ENCODE measurements at places on chromosomes 1 and 21.

DNA sequence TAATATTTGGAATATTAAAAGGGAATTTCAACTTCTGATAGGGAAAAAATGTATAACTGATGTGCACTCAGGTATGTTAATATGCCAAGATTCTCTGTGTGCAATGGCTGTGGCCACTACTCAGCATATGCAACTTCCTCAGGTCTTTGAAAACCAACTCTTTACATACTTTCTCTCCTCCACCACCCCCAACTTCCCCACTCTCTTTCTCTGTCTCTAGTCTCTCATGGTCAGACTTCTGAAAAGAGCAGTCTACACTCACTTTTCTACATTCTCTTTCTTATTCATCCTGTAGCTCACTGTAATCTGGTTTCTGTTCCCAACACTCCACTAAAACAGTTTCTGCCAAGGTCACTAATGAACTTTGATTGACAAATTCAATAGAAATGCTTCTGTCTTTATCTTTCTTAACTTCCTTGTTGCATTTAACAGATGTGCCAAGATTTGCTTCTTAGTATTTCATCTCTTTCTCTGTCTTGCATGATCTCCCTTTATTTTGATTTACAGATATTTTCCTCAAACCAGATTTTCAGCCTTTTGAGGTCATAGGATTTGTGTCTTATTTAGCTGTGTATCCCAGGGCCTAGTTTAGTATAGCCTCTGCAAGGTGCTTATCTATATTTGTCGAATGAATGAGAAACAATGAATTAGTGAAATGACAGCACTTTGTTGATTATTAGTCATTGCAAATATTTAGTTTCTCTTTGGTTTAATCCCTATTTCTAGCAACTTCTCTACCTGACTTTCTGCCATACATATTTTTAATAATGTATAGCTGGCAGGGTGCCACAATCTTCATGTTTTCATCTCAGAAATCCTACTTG, 168.9 kb downstream of the LMO4 start:
- H3K36me3 ChIP-seq = no peaks in the 10 kb centered on the region
- no peak for DNase-seq
- no peaks in the 10 kb centered on the region for H3K4me1 ChIP-seq
- no peak overlapping the region for H3K4me3 ChIP-seq
- H3K27me3 ChIP-seq = no peaks in the 10 kb centered on the region
- H3K27ac ChIP-seq = no peak overlapping the region

DNA sequence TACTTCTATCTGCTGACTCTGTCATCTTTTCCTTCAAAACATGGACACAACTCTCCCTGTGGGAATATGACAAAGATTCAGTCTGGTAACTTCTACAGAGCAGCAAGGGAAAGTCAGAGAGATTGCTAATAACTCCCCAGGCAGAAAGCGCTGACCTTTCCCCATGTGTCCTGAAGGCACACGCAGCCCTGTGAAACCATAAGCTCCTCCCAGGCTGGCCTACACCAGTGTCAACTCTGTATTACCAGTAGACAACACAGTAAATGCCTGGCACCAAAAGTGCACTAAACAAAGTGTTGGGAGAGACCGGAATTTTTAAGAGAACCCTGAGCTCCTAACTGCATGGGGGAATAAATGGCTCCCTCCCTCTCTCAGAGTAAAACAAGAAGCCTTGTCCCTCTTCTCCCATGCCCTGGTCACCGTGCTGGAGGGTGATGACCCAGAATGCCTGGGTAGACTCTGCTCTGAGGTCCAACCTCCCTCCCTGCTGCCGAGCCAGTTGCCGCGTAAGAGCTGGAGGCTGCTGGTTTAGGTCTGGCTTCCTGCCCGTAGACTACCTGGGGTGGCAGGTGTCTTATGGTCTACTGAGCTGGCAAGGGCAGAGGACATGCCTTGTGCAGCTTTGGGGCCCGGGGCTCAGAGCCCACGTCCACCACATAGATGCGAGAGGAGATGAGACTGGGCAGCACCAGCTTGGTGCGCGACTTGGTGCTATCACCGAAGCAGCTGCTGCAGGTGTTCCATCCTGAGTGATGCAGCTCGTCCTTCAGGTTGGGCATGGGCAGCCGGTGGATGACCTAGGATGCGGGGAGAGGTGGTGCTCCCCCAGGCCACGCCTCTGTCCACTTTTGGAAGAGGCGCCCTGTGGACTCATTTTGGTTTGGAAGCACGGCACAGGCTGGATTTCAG, 3.9 kb downstream of the SELENBP1 start:
- H3K27me3 ChIP-seq = no peaks in the 10 kb centered on the region
- H3K4me3 ChIP-seq = no peak overlapping the region
- DNase-seq = no peak

- DNase-seq = no peak
- H3K27ac ChIP-seq = no peak overlapping the region
- no peaks in the 10 kb centered on the region for H3K4me1 ChIP-seq
- H3K4me3 ChIP-seq = no peak overlapping the region
- H3K36me3 ChIP-seq = no peaks in the 10 kb centered on the region
- no peaks in the 10 kb centered on the region for H3K27me3 ChIP-seq
Observed at GRCh38 chr1:75600781-75601180, 10.1 kb downstream of the SLC44A5 start.

- no peaks in the 10 kb centered on the region for H3K27me3 ChIP-seq
- no peak overlapping the region for H3K4me3 ChIP-seq
- no peaks in the 10 kb centered on the region for H3K4me1 ChIP-seq
- no peak for DNase-seq
Observed at GRCh38 chr1:221910222-221910621, 168.3 kb upstream of the DUSP10 start.

DNA sequence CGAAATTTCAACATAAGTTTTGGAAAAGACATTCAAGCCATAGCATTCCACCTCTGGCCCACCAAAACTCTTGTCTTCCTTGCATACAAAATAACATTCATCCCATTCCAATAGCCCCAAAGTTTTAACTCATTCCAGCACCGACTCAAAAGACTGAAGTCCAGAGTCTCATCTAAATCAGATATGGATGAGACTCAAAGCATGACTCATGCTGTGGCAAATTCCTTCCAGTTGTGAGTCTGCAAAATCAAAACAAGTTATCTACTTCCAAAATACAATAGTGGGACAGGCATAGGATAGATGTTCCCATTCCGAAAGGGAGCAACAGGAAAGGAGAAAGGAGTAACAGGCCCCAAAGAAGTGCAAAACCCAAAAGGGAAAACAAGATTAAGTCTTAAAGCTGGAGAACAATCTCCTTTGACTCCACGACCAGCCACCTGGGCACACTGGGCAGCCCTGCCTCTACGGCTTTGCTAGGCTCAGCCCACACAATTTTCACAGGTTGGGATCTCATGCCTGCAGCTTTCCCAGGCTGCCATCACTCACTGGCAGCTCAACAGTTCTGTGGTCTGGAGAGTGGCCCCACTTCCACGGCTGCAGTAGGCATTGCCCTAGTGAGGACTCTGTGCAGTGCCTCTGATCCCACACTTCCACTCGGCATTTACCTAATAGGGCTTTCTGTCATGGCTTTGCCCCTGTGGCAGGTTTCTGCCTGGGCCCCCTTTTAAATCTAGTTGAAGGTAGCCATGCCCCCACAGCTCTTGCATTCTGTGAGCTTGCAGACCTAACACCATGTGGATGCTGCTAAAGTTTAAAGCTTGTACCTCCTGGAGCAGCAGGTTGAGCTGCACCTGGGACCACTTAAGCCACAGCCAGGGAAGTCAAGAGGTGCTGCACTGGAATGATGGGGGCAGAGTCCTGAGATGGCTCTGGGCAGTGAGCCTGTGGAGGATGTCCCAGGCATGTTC, 51.0 kb downstream of the RUNX3 start:
- H3K36me3 ChIP-seq = peaks cover under 1% of the 10 kb centered on the region
- no peak for DNase-seq
- no peak overlapping the region for H3K4me3 ChIP-seq
- peaks cover 17% of the 10 kb centered on the region for H3K4me1 ChIP-seq

- H3K36me3 ChIP-seq = peaks cover 12% of the 10 kb centered on the region
- H3K27ac ChIP-seq = no peak overlapping the region
- no peaks in the 10 kb centered on the region for H3K27me3 ChIP-seq
- no peak for DNase-seq
- no peak overlapping the region for H3K4me3 ChIP-seq
Observed at GRCh38 chr1:151693057-151693651, 23.4 kb downstream of the CELF3 start.

- H3K27me3 ChIP-seq = no peaks in the 10 kb centered on the region
- DNase-seq = no peak
- peaks cover 64% of the 10 kb centered on the region for H3K4me1 ChIP-seq
- H3K36me3 ChIP-seq = no peaks in the 10 kb centered on the region
Observed at GRCh38 chr1:31701091-31701736, 2.6 kb downstream of the COL16A1 start.

DNA sequence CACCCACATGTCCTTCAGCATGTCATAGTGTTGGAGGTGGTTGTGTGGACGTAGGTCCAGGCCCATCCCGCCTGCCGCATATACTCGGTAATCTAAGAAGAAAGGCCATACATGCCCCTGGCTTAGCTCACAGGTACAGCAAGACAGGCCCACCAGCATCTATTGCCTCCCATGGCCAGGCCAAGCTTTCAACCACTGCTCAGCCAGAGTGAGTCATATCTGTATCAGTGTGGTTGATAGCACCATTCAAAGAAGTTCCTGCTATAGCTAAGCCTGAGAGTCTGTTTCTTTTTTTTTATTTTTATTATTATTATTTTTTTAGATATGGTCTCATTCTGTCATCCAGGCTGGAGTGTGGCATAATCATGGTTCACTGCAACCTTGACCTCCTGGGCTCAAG, 17.0 kb downstream of the KLHDC8A start:
- no peak overlapping the region for H3K27ac ChIP-seq
- peaks cover 21% of the 10 kb centered on the region for H3K27me3 ChIP-seq
- no peaks in the 10 kb centered on the region for H3K36me3 ChIP-seq
- DNase-seq = no peak
- peaks cover 12% of the 10 kb centered on the region for H3K4me1 ChIP-seq
- peak overlapping the region; percentile 55 for H3K4me3 ChIP-seq

DNA sequence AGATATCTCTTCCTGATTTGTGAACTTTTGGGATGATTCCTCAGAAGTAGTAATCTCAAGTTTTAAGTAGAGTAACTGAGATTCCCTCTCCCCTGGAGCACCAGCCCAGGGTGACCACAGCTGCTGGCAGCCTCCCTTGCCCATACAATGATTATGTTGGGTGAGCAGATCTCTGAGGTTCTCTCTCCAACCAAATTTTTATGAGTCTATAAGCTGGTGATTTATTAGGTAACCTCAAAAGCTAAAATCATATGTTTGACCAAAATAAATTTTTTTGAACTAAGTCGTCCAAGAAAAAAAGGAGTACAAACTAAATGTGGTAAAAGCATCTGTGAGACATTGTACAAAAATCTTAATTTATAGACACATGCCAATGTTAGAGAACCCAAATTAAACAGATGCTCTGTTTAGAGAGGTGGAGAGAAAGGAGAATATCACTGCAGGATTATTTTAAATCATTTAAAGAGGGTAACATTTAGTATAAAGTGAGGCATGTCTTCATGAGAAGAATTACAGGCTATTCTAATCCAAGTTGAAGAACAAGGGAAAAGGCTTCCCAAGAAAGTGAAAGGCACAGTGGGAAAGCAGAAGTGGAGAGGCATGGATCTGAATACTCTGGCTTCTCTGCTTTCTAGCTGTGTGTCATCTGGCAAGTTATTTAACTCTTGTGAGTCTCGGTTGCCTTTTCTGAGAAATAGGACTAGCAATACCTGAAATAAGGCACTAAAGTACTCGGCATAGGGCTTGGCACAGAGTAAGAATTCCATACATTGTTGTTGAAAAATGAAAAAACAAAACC, 2.5 kb downstream of the AKNAD1 start:
- H3K4me3 ChIP-seq = no peak overlapping the region
- no peak overlapping the region for H3K27ac ChIP-seq
- peaks cover 7% of the 10 kb centered on the region for H3K4me1 ChIP-seq
- peaks cover 7% of the 10 kb centered on the region for H3K27me3 ChIP-seq

GRCh38 chr1:32486463-32487113, 21.7 kb downstream of the ZBTB8B start:
- H3K4me1 ChIP-seq = no peaks in the 10 kb centered on the region
- H3K4me3 ChIP-seq = no peak overlapping the region
- H3K27me3 ChIP-seq = peaks cover 5% of the 10 kb centered on the region
- no peak for DNase-seq

- peak overlapping the region; percentile 58 for H3K4me3 ChIP-seq
- H3K27ac ChIP-seq = no peak overlapping the region
- H3K27me3 ChIP-seq = peaks cover 11% of the 10 kb centered on the region
- H3K36me3 ChIP-seq = no peaks in the 10 kb centered on the region
- no peak for DNase-seq
- peaks cover 8% of the 10 kb centered on the region for H3K4me1 ChIP-seq
Observed at GRCh38 chr1:15985611-15986297, 9.9 kb upstream of the ZBTB17 start.

GRCh38 chr1:201250326-201251011, 32.8 kb upstream of the PKP1 start:
- H3K4me3 ChIP-seq = no peak overlapping the region
- no peaks in the 10 kb centered on the region for H3K4me1 ChIP-seq
- no peaks in the 10 kb centered on the region for H3K36me3 ChIP-seq
- peaks cover 5% of the 10 kb centered on the region for H3K27me3 ChIP-seq

DNA sequence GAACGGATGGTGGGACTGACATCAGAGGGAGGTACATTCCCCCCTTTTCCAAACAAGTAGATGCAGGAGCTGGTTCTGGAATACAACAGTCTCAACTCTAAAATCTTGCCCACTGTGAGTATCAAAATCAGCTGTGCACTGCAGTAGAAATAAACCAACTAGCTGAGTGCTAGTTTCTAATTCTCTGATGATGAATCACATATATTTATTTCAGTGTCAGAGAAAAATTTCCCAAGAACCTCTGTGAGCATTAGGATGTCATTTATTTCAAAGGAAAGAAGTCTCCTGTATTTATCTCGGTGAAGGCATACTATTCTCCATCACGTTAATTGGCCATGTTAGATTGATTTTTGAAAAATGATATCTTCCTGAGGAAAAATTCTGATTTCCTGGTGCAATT, 67.1 kb downstream of the LHX9 start:
- no peak for DNase-seq
- H3K4me3 ChIP-seq = no peak overlapping the region
- no peak overlapping the region for H3K27ac ChIP-seq
- peaks cover 12% of the 10 kb centered on the region for H3K4me1 ChIP-seq

DNA sequence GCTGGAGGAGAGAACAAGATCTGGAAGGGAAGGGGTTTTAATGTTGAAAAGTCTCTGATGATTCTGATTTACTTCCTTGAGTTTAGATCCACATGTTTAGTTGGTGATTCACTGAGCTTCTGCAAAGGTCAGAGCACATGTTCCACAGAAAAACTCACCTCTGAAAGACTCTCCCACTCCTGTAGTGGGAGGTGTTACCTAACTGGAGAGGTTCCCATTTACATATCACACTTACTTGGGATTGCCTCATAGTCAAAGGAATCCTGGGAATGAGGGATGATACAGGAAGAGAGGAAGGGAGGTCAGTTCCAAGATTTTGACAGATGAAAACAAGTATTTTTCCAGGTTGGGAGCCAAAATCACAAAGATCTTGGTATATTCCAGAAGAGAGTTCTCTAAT, 2.7 kb upstream of the NTNG1 start:
- H3K4me1 ChIP-seq = peaks cover 17% of the 10 kb centered on the region
- peaks cover 50% of the 10 kb centered on the region for H3K27me3 ChIP-seq
- no peak overlapping the region for H3K27ac ChIP-seq
- peaks cover 7% of the 10 kb centered on the region for H3K36me3 ChIP-seq
- H3K4me3 ChIP-seq = no peak overlapping the region
